ENCODE measurements at places on chromosomes 4 and X.

DNA sequence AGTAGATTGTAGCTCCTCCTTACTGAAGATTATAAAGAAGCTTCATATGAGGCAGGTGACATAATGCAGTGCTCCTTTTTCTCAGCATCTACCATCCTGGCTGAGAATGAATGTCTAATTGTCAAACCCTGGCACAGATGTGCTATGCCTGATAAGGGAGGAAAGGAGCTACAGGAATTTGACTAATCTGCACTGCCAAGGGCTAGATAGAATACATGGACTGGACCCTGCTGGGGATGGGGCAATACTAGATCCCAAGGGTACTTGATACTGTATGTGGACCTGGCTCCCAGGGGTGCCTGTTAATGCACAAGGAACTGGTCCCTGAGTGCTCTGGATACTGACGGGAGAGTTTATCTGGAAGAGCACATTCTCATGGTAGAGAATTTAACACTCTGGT is 362.2 kb upstream of the EMCN start:
- no peak for DNase-seq

- no peak for DNase-seq
These were observed 10.0 kb downstream of the QRFPR start for GRCh38 chr4:121370729-121371325.

DNA sequence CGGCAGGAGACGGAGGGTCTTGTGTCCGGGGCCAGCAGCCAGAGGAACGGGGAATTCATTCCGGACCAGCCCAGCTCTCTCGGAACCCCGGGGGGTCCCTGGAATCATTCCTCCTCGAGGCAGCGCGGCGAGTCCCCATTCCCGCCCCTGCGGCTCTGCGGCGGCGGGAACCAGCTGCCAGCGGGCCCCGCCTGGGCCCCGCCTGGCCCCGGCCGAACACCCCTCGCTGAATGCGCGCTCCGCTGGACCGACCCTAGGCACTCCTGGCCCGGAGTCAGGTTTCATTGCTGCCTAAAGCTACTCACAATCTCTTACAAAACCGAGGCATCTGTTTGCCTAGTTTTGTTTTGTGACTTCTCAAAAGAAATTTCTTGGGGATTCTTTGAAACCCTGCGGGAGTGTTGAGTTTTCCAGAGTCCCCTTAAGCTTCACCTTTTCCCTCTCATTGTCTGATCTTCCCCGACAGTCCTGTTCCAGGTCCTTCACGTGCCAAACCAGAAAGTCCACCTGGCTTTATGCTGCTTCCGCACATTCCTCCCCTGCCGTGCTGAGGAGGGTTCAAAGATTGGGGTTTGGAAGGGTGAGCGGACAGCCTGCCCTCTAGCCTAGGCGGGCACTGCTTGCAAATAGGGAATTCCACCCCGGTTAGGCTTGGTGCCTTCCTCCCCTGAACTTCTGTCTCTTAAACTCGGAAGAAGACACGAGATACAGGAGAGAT is 789 bp downstream of the ARHGAP10 start:
- peak; percentile 82 for DNase-seq

DNA sequence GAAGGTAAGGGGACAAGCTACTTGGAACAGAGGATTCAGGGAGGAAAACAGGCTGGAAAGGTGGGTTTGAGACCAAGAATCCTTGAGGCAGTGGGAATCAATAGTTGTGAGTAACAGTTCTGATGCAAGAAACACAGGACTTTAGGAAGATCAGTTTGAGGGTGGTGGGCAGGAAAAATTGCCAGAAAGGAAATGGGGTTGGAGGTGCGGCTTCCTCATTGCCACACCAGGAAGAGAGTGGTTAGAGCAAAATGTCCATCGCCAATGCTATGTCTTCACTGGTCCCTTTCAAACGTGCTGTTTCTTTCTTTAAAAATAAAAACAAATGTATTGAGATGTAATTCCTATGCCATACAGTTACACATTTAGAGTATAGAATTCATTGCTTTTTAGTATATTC is 57.1 kb upstream of the NOCT start:
- DNase-seq = no peak

- DNase-seq = no peak
These were observed 54.0 kb upstream of the TACR3 start for GRCh38 chr4:103773691-103774231.

DNA sequence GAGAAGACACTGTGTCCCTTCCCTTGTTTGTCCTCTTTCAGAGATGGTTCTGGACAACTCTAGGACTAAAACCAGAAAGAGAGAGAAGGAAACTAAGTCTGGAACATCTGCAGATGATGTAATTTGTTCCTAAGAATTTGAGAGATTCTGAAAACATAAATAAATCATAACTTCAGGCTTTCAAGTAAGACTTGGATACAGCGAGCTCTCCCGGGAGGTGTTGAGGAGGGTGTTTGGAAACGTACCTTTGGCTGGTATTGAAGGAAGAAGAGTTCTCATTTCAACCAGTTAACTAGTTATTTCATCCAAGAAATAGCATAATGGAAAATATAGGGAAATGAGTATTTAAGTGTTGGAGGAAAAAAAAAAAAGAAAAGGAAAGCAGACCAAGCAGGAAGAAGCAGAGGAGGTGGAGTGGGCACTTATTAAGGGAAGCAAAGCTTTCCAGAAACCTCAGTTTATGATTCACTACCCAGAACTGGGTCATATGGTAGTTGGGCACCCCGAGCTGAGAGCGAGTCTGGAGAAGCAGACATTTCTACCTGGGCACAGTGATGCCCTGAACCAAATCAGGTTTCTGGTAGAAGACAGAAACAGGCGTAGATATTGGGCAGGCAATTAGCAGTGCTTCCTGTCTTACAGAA is 26.9 kb downstream of the CCNG2 start:
- DNase-seq = no peak

GRCh38 chr4:24842356-24842755 is 47.0 kb downstream of the SOD3 start:
- no peak for DNase-seq

GRCh38 chrX:72477781-72478181 is 94.9 kb downstream of the HDAC8 start:
- no peak for DNase-seq

DNA sequence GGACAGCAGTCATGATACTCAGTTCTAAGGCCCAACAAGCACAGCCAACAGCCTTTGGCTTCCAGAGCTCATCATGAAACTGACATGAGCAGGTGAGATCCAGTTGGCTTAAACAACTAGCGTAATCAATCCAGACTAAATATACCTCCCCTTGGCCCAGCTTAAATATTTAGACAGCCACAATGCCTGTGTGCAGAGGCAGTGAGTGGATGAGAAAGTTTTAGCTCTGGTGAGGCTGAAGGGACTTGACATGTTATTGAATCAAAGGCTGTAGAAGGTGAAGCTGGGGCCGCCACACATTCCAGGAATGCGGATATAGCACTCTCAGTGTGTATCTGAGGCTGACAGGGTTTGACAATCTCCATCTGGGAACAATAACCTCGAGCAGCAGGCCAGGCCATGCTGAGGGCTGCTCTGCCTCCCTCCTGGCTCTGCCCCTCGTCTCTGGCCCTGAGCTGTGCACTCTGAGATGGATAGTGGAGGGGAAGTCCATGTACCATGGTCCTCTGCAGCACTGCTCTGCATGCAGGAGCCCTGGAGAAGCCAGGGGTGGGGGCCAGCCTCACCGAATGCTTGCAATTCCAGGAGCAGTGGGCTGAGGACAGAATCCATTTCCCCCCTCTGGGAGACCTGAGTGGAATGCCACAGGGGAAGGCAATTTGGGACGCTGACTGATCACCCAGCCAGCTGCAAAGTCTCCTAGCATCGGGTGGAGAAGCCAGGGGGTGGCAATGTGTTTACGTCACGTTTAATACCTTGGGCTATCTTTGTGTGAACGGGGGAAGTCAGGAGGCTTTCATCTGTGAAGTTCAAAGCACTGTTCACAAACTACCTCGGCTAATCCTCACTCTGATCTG is 37.3 kb upstream of the RASL11B start:
- DNase-seq = no peak

DNA sequence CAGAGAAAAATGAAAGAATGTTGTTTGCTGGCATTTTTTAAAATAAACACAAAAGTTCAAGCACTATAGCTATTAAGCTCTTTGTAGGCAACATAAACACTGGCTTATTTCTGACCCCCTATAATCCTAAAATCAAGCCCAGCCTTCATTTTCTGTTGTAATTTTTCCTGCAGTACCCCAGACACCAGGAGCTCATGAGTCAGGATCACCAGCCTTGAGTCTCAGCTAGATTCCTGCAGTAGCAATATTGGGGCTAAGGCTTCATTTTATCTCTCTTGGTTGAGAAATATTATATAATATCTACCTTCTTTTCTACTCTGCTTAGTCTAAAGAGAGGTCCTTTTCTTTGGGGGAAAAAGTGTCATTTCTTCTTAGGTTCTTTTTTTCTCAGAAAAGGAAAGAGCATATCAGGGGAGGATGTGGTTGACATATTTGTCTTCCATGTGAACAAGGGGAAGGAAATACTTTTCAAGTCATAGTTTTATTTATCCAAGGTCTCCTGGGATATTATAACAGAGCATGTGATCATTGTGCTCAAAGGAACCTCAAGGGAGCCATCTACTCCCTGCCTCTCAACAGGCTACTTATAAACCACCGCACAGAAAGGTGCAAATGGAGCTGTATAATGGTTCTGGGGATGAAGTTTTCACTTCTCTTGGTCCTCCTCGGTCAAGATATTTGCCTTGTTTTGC is 678.3 kb upstream of the NR3C2 start:
- DNase-seq = no peak

GRCh38 chr4:36944232-36944631 is 300.3 kb upstream of the NWD2 start:
- DNase-seq = no peak

DNA sequence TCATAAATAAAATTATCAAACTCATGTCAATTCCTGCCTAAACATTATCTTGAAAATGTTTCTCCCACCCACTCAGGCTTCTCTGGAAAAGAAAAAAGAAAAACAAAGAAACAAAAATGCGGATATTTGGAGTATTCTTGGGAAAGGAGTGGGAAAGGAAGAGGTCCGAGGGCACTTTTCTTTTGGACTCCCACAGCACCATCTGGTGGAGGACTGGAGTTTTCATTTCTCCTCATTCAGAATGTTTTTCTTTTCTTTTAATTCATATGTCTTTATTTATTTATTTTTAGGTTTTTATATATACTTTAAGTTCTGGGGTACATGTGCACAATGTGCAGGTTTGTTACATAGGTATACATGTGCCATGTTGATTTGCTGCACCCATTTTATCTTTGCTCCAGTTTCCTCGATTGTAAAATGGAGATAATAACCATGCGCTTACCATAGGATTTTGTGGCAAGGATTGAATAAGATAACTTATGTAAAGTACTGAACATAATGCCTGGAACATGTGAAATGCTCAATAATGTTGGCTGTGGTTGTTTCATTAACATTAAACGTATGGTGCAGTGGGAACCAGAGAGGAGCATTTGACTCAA is 8.0 kb upstream of the KCNE5 start:
- DNase-seq = no peak

- DNase-seq = no peak
These were observed 29.9 kb downstream of the PNMA6E start for GRCh38 chrX:153371256-153371655.

GRCh38 chrX:124887572-124887971 is 432.1 kb upstream of the TEX13C start:
- DNase-seq = no peak

DNA sequence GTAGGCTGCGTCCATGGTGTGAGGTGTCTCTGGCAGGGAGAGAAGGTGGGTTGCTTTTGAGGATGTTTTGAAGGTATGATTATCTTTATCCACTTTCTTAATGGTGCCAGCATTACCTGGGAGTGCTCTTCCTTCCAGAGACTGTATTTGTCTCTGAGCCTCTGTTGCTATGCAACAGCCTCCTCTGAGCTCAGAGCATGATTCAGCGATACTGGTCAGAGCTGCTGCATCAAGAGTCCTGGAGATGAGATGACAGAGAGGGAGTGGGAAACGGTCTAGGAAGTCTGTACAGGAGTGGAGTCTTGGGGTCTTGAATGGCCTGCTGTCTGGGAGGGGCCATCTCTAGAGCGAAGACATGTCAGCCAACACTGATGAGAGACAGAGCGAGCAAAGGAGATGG is 104.4 kb upstream of the RAB40AL start:
- DNase-seq = no peak

- no peak for DNase-seq
These were observed 14.5 kb downstream of the L1CAM start for GRCh38 chrX:153871451-153871850.

GRCh38 chrX:120294651-120295050 is 16.6 kb downstream of the TMEM255A start:
- DNase-seq = no peak

GRCh38 chrX:154517101-154517781 is 1.2 kb upstream of the FAM3A start:
- DNase-seq = no peak

Data from aorta (tissue), 5 donors.